ENCODE measurements at places on chromosomes 13 and 19. TPM values are rescaled to one million over a fixed set of nuclear protein-coding genes. Genes with fewer than 3 reads are reported as not detected.

DNA sequence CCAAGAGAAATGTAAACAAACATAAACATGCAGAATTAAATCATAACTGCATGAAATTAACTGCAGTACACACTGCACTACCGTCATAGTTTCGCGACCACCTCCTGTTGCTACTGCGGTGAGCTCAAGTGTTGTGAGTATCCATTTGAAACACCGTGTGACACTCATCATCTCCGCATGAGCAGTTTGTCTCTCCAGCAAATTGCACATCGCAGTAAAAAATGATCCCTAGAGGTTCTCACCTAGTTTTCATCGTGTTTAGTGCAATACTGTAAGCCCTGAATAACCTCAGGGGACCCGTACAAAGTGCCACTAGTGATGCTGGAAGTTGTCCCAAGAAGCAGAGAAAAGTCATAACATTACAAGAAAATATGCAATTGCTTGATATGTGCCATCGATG lies 147.7 kb downstream of the DPF1 start:
- no peak for DNase-seq

DNA sequence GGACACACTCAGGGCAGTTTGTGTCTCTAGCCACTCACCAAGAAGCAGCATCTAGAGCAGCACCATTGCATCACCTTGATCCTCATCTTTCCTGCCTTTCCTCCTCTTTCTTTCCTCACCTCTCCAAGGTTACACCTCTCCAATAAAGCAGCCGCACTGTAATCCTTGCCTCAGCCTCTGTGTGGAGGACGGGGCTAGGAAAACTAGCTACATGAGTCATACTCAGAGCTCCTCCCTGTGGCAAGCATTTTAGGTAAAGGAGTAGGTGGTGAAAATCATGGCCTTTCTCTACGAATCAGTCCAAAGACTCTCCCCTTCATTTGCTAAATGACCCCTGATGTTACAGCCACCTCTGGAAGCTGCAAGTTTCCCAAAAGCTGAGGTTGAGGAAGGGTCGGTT lies 108.9 kb downstream of the DNAJC15 start:
- DNase-seq: no peak

DNA sequence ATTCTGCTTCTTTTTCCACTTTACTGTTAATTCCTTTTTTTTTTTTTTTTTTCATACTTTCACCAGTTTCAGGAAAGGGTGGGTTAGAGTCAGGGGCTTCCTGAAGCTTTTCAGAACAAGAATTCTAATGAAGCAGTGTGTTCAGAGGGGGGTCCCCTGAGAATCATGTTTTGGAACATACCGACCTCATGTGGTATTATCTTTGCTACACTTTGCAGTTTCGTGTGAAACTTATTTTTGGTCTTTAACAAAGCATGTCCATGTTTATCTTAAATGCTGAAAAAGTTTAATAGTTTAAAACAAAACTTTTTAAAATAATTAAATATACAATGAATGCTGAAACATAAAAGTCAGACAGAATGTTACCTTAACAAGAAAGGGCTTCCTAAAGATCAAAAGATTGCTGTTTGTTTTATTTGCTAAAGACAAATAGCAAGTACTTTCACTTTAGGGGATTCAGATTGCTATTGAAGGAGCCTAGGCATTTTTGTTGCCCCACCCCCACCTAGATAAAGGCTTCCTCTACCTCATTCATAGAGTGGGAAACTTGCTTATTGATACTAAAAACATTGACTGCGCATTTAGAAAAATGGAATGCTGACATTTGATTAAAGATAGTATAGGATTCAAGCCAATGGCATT lies 21.1 kb upstream of the POMP start:
- DNase-seq: no peak

GRCh38 chr13:26019881-26020870 lies 31.6 kb downstream of the SHISA2 start:
- DNase-seq: no peak

DNA sequence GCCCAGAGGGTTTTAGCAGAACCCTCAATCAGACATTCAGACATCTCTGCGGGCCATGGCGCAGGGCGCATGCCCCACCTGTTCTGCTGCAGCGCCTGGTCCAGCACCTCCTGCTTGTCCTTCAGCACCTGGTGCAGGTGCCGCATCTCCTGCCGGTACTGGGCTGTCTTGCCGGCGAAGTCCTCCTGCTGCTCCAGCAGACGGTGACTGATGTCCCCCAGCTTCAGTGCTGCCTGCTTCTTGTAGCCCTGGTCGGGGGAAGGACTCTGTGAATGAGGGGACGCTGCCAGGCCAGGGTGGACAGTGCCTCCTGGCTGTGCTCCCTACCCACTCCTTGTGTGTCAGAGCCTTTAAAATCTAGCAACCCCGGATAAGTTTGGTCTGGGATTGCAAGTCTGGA lies 12.2 kb upstream of the SLC7A9 start:
- no peak for DNase-seq

DNA sequence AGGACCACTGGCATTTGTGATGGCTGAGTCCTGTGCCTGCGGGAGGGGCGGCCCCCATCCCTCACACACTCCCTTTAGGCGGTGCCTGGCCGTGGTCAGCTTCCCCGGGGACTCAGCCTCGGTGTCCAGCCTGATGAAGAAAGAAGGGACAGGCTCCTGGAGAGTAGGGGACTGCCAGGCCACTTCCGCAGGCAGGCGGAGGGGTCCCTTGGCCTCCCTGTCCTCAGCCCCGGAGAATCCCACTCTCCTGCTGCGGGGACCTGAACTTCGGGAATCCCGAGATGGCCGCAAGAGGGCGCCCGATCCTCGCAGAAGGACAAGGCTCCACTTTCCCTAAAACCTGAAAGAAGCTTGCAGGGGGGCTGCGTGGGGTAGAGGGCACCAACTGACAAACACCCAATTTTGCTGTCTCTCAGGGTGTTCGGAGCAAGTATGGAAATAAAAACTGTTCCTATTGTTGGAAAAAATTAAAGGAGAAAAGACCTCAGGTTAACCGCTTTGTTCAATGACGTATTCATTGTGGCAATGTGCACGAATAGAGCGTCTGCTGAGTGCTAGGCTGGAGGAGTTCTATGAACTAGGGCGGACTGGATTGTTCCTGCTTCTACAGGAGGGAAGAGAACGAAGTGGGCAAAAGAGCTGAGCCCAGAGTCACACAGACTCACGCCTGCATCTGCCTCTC lies 297.3 kb downstream of the ZNF536 start:
- peak; percentile 21 for DNase-seq

DNA sequence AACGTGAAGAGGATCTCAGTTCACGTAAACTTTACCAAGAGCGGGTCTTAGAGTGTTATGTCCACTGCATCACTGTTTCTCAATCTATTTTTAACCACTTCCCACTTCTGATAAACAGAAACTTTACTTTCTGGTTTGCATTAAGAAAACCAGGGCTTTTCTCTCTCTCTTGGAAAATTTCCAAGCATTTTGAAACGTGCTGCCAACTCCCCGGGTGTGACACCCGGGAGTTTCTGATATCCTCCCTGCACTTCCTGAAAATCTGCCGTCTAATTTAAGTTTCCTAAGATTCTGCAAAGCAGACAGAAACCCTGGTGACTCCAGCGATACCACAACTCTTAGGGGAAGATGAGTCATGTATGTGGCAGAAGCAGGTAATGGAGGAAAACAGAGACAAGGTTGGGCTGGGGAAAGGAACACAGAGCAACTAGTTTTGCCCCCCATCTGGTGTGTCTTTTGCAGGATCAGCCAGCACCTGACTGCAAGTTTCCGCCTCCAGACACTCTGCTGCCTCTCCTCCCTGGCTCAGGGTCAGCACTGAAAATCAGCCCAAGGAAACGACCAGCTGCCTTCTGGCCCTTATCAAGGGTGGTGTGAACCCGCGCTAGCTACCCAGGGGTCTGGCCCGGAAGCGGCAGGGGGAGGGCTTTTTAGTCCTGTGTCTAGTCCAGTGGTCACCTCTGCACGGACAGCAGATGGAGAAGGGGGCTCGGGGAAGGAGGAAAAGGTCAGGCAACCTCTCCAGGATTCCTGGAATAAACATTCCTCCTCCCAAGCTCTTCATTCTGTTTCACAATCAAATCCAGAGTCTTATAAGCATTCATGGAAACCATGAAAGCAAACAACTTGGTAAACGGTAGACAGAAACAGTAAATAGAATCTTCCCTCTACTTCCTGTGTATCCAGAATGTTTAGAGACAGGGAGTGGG lies 11.3 kb upstream of the FFAR2 start:
- no peak for DNase-seq

GRCh38 chr13:34013061-34013460 lies 195.1 kb downstream of the RFC3 start:
- DNase-seq: no peak

DNA sequence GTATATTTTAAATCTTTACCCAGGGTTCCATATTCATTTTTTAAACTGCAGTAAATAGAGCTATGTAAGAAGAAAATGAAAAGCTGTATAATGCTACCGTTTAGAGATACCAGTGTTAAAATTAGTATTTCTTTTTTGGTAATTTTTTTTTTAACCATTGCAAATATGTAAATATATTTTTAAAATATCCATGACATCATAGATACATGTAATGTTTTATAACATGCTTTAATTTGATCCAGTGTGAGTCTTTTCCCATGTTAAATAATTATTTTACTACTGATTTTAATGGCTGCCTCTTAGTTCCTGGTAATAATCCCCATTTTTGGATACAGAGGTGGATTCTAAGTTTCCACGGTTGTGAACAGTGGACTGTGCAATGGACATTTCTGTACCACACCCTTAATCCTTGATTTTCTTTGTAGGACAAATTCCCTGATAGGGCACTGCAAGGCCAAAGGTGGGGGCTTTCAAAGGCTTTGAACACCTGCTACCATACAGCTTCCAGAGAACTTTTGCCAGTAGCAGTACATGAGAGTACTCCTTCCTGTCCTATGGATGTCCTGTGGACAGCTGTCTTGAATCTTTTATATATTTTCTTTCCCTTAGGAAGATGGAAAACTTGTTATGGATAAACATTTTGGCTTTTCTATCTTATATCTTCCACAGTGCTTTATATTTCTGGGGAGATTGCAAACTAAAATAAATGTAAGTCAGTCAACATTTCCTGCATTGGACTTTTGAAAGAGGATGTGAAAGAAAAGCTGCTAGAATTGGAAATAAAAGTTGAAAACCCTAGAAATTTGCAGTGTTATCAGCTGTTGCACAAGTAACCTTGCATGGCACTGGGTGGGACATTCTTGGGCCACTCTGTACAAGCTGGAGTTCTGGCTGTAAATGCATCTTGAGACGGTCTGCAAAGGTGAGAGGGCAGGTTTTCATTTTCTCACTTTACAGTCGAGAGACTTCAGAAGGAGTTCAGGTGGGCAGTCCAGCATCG lies 46.8 kb downstream of the ARHGEF7 start:
- no peak for DNase-seq

GRCh38 chr19:4224470-4224869 lies 4.9 kb upstream of the EBI3 start:
- no peak for DNase-seq

DNA sequence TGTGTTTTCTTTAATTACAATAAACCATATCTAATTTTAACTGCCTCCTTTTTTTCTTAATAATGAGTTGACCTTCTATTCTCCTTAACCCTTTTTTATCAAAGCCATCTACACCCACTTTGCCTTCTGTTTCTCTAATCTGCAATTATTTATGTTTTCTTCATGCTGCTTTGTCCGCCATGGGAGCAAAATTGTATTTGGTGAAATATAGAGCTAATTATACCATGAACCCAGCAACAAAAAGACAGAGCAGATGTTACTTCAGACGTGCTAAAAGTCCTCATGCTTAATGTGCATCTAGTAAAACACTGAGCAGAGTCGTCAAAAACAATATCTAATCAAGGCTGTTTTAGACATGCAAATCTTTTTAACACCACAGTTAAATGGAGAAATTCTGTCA lies 264.7 kb downstream of the DACH1 start:
- no peak for DNase-seq

- DNase-seq: no peak
Observed at GRCh38 chr13:98033277-98034247, 80.1 kb downstream of the IPO5 start.

DNA sequence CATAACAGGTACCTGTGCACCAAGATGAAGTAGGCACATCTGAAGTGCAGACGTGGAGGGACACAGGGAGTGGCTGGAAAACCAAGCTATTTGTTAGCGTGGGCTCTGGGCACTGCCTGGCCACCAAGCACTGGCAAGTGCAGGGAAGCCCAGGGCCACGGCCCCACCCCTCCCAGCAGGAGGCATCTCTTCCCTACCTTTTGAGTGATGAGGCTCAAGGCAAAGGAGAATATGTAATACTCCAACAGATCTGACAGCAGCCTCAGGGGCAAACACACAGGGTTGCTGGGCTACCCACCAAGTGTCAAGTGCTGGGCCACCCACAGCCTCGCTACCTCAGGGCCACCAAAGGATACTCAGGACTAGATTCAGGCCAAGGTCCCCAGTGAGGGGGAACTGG lies 11.6 kb downstream of the TUBA3C start:
- DNase-seq: no peak

DNA sequence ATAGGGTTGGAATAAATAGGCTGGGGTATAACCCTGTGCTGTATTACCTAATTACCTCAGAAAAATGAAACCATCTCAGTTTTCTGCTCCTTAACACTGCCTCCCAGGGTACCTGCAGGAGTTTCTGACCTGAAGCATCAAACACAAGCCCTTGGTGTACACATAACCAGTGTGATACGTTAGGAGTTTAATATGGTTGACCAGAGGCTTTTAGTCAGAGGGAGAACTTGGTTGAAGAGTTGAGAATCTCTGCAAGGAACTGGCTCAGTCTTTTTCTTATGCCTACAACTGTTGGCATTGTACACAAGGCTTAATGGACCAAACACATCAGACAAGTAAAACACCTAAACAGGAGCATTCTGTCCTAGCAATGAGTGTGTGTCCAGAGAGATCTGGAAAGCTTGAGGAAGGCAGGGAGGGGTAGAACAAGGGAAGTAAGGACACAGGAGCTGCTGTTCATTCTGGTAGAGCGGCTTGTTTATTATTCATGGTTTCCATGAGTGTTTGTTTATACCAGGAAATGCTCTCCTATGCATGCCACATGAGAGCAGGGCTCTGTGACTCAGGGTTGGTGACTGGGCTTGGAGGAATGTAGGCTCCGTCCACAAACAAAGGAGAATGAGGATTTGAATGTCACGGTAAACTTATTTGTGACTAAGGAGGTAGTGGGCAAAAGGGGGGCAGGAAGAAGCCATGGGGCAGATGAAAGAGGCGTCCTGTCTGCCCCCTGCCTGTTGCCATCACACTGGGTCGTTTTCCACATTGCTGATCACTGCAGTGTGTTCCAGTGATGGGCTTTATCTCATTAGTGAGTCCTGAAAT lies 11.9 kb upstream of the SPATA13 start:
- DNase-seq: no peak

- DNase-seq: no peak
Observed at GRCh38 chr13:43805071-43805468, 18.3 kb upstream of the ENOX1 start.

GRCh38 chr19:24081056-24081455 lies 5.9 kb upstream of the ZNF254 start:
- DNase-seq: no peak

- no peak for DNase-seq
Observed at GRCh38 chr19:46935066-46935663, 74.4 kb downstream of the ARHGAP35 start.

The CEACAM21 gene
- total RNA-seq: 8.8 TPM

The IGFL1 gene
- not detected for total RNA-seq

The WTIP gene
- total RNA-seq: 0.35 TPM

The ZNF99 gene
- not detected for total RNA-seq

The FXYD1 gene
- 2.4 TPM for total RNA-seq

All from CD8-positive, alpha-beta T cell (primary cell).